NCI-H1930 (cell line): ENCODE measurements at places on chromosomes 1 and 21.

DNA sequence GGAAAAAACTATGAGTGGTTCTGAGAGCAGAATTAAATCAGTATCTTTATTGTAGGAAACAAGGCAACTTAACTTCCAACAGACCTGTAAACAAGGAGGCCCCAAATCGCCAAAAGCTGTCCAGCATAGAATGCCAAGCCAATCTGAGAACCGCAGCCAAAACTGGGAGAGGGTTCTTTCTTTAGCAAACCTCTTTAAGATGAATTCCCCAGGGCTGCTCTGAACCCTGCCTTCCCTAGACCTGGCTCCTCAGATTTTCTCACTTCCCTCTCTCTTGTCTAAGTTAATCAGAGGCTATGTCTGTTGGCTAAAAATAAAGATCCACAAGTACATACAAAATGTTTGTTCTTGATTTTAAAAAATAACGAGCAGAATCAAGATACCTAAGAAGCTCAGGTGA lies 141.4 kb downstream of the SMYD3 start:
- DNase-seq: no peak

GRCh38 chr1:108893141-108893530 lies 16.4 kb downstream of the GPSM2 start:
- DNase-seq: no peak

GRCh38 chr1:75426688-75427087 lies 184.2 kb downstream of the SLC44A5 start:
- no peak for DNase-seq

DNA sequence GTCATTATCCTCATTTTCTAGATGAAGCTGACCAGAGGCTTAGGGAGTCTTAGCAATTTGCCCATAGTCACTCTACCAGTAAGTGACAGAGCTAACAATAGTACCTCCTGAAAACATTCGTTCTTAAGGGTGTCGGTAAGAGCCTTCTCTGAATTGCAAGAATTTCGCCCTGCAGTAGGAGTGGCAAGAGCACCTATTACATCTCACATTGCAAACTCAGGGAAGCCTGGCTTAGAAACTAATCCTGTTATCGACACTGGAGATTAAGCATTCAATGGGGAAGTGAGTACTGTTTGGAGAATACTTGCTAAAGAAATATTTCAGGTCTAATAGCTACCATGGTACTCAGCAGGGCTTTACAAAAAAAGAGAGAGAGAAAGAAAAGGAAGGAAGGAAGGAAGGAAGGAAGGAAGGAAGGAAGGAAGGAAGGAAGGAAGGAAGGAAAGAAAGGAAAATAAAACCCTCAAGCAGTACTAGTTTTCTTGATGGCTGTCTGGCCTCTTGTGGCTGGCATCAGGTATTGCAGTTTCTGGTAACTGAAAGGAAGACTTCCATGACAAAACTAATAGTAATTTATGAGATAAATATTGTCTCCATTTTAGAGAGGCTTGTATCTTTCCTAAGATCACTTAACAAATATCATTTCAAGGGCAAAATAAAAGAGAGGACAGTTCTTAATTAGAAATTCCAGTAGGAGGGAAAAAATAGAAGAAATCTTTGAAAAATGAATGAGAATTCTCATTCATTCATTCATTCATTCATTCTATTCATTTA lies 10.4 kb downstream of the C1orf226 start:
- DNase-seq: no peak

- DNase-seq: no peak
Observed at GRCh38 chr1:22793647-22794046, 83.0 kb downstream of the EPHB2 start.

- no peak for DNase-seq
Observed at GRCh38 chr21:40278345-40278744, 411.1 kb downstream of the PCP4 start.

DNA sequence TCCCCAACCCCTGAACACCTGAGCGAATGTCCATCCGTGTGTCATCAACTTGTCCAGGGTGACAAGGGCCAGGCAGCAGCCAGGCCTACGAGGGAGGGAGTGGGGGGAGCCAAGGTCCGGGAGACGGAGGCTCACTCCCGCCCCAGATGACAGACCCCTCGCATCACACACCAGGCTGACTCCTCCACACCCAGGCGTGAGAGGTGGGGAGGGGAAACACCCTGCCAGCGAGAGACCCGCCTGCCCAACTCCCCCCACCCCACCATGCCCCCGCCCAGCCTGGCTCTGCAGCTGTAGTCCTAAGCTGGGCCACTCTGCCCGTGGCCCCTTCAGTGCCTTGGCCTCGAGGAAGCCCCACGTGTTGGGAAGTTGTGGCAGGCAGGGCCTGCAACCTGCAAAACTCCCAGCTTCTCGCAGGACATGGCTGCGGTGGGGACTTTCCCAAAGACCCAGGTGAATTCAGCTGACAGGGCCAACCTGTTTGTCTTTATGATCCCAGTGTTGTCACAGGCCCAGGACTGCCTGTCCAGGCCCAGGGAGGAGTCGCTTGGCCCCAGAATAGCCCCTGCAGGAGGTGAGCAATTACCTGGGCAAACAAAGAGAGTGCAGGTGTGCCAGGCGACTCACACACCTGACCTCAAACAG lies 62.9 kb downstream of the RIPK4 start:
- no peak for DNase-seq

DNA sequence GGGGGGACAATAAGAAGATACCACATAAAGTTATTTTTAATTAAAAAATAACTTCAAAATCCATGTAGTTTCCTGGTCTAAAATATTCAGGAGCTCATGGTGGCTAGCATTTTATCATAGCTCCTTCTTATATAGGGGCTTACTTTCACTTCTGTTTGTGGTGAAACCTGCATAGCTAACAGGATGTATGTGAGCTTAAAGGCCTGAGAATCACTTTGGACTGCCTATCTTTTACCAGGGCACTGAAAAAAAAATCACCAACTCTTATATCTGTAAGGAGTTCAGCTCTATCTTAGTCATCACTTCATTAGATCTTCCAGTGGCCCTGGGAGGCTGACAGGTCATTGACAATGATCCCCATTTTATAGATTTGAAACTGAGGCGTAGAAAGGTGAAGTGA lies 21.3 kb downstream of the UROD start:
- no peak for DNase-seq

DNA sequence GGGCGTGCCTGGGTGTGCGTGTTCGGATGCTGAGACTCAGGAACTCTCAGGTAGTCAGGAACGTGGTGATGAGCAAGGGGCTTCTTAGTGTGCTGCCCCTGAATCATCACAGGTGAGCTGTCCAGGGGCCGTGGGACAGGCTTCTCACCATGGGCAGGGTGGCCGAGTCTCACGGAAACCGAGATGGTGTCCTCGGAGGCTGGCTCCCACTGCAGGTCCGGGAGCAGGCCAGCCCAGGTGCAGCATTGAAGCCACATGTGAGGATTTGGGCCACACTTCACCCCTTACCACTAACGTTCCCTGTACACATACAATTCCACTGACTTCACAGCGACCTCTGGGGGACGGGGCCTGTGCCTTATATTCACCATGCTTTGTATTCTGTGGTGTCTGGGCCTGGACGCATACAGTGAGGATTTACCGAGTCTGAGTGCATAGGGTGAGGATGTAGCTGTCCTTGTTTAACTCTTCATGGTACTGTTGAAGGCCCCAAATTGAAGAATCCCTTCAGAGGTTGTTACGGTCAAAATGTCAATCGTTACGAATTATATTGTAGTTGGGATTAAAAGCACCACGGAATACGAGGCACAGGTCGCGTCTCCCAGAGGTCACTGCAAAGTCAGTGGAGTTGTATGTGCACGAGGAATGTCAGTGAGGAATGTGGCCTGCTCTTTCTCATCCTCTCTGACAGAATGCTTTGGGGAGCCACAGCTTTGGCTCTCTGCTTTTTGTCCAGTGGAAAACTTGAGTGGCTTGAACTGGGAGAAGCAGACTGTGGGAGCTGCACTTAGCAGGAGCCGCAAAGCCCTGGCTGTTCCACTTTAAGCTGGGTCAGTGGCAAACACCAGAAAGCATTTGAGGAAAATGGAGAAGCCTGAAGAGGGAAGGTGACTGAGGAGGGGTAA lies 95.3 kb downstream of the MTR start:
- DNase-seq: no peak

- DNase-seq: no peak
Observed at GRCh38 chr1:147579934-147580537, 38.7 kb downstream of the BCL9 start.

- DNase-seq: no peak
Observed at GRCh38 chr21:21373969-21374368, 375.8 kb downstream of the NCAM2 start.

DNA sequence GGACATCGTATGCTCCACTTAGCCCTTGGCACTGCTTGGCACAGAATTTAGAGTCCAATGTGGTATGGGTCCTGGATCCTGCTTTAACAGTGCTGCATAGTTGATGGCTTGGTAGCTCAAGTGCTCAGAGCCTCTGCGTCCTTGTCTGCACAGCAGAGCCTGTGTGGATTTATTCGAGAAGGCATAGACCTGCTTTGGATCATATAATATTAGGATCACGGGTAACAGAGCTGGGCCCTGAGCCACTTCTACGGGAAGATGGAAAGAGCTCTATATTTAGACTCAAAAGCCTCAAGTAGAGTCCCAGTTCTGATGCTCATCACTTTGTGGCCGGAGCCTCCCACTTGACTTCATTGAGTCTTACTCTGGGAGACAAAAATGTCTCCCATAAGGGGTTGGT lies 164.4 kb upstream of the EDN2 start:
- DNase-seq: no peak

- DNase-seq: no peak
Observed at GRCh38 chr1:91476533-91477217, 24.0 kb upstream of the CDC7 start.

DNA sequence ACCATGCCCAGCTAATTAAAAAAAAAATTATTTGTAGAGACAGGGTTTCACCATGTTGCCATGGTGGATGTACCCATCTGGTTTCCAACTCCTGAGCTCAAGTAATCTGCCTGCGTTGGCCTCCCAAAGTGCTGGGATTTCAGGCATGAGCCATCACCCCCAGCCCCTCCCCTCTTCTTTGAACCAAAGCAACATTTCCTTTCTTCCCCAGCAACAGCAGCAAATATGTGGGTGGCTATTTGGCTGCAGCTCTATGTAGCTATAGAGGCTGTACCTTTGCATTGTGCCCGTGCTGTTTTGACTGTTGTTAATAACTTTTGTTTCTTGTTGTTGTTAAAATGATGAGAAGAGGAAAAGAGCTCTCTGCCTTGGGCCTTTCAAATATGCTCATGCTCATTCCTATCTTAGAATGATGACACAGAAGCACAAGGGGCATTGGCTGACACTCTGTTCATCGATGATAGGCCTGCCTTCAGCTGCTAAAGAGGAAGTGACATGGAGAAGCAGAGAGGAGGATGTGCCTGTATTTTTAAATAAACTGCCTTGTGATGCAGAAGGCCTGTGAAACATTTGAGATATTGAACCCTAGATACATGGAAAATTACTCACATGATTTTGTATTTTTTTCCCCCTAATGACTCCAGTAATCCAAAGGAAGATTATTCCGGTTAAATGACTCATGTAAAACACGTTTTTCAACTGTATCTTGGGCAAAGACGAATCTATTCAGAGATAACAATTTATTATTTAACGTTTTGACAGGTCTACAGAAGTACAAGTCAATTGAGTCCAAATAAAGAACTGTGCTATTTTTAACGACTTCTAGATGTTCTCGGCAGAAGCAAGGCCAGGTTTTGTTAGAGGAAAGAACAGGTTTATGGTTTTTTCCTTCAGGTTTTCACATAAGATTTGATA lies 20.5 kb upstream of the XPR1 start:
- no peak for DNase-seq

GRCh38 chr1:228353601-228354371 lies 52.8 kb downstream of the TRIM11 start:
- no peak for DNase-seq

- DNase-seq: no peak
Observed at GRCh38 chr1:246153796-246154212, 353.3 kb downstream of the SMYD3 start.

GRCh38 chr1:204405988-204406387 lies 5.6 kb downstream of the PPP1R15B start:
- DNase-seq: no peak

DNA sequence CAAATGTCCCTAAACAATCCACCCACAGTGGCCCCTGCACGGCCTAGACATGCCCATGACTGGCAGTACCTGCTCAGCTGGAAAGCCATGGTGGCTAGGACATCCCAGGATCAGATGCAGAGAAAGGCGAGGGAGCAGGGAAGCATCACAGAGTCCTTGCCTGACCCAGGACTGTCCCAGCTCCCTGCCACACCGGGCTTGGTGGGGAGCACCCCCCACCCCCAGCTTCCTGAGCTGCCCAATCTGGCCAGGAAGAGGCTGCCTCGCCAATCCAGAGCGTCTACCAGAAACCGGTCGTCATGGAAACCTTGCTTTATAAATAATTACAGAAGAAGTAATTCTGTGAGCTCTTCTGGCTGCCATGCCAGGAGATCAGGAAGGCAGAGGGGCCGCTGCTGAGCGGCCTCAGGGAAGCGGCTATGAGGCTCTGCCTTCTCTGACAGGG lies 34.8 kb downstream of the ACOT7 start:
- no peak for DNase-seq

DNA sequence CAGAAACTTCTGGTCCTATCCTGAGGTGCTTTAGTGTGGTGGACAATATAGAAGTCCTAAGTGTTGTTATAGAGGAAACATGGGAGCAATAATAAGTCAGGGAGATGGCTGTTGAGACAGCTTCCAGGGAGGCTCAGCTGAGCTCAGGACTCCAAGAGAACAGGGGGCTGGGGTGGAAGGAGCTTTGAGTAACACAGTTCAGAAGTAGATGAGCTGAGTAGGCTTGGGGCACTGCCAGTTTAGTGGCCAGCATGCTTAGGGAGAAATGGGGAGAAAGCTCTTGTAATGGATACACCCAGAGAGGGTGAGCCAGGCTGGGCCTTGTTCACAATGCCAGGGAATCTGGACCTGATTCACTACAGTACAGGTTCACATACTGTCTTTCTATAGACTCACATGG lies 201.6 kb downstream of the DAB1 start:
- no peak for DNase-seq

DNA sequence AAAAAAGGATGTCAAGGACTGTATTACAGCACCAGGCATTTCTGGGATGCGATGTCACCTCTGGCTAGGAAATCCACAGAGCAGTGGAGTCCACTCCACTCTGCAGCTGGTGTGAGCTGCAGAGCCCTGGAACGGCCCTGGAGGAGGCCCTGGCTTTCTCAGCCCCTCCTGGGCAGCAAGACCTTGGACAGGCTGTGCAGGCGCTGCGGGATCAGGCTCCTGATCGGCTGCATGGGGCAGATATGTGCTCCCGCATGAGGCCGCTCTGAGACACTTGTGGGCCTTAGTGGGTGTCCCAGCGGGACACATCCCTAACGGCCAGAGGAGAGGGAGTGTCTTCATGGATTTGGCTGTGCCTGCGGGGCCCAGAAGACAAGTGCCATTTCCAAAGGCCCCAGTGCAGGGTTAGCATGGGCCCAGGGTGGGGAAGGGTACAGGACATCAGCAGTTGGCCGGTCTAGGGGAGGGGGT lies 6.2 kb downstream of the DNMT3L start:
- no peak for DNase-seq
